Thyroid gland (tissue), 4 donors: ENCODE measurements at places on chromosomes 11 and 22. TPM values are rescaled to one million over a fixed set of nuclear protein-coding genes. Genes with fewer than 3 reads are reported as not detected.

DNA sequence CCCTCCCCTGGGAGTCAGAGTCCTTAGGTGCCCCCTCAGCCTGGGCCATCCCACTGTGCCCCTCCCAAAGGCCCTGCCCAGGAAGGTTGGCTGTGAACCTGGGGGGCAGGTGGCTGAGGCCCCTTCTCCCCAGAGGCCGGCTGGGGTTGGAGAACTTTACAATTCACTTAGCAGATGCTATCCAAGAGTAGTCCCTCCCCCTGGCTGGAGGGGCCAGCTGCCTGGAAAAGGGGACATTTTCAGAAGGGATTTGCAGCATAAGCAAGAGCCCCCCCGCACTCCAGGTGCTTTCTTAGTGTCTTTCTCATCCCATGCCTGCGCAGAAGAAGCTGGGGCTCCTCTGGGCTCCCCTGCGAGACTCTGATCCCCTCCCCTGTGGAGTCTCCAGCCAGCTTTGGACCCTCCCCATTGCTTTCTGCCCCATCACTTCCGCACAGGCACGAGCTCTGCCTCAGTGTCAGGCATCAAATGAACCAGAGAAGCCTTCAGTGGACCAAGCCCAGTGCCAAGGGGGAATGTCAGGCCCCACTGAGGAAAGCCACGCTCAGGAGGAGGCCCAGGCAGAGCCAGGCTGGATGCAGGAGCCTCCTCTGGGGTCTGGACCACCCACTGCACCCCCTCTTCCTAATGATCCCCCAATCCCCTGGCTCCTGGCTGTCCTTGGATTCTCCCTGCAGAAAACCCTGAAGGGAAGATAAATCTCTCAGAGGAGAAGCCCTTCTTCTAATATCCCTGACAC lies 3.7 kb downstream of the SSTR3 start:
- no peak overlapping the region for H3K4me3 ChIP-seq
- H3K27me3 ChIP-seq = no peaks in the 10 kb centered on the region
- H3K36me3 ChIP-seq = no peaks in the 10 kb centered on the region
- DNase-seq = no peak

Gene CYP2D6
- 0.73 TPM for total RNA-seq

DNA sequence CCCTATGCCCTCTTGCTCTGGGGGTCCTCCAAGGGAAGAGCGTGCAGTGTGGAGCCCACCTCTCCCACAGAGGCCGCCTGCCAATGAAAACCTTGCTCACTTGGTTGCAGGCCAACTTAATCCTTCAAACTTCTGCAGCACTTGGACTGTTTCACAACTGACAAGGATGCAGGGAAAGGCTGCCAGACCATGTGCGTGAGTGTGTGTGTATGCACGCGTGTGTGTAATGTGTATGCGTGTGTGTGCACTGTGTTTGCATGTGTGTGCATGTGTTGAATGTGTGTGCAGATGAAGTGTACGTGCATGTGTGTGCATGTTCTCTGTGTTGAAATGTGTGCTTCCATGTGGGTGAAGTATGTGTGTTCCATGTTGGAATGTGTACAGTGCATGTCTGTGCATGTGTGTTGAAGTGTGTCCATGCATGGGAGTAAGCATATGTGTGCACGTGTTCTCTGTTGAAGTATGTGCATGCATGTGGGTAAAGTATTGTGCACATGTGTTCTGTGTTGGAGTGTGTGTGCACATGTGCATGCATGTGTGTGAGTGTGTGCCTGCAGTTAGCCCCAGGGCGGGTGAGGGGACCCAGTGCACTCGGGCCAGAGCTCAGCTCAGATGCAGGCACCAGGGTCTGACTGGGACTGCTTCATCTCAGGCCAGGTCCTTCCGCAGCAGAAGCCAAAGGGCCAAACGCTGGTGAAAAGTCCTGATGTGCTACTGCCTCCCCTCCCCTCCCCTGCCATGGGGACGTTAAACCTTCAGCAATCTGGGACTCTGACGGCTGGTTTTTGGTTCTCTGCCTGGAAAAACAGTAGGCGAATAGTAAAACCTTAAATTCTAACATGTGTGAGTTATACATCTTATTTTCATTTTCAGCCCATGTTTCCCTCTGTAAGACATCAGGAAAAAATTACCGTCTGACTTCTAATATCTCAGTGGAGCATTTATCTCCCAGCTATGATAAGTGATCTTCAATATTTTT lies 72.0 kb downstream of the FLI1 start:
- no peaks in the 10 kb centered on the region for H3K27me3 ChIP-seq
- peaks cover 17% of the 10 kb centered on the region for H3K4me1 ChIP-seq
- no peak overlapping the region for H3K27ac ChIP-seq
- H3K4me3 ChIP-seq = no peak overlapping the region

- H3K4me3 ChIP-seq = no peak overlapping the region
- H3K36me3 ChIP-seq = no peaks in the 10 kb centered on the region
- DNase-seq = peak; percentile 90
- H3K4me1 ChIP-seq = peaks cover 17% of the 10 kb centered on the region
- H3K27ac ChIP-seq = peak overlapping the region; percentile 61
- no peaks in the 10 kb centered on the region for H3K27me3 ChIP-seq
These were observed 29.1 kb upstream of the TP53I11 start for GRCh38 chr11:44979543-44980399.

Gene ATP6V1E1
- 106 TPM for total RNA-seq

GRCh38 chr11:101931692-101932091 lies 15.4 kb upstream of the ANGPTL5 start:
- no peaks in the 10 kb centered on the region for H3K36me3 ChIP-seq
- no peak overlapping the region for H3K27ac ChIP-seq

DNA sequence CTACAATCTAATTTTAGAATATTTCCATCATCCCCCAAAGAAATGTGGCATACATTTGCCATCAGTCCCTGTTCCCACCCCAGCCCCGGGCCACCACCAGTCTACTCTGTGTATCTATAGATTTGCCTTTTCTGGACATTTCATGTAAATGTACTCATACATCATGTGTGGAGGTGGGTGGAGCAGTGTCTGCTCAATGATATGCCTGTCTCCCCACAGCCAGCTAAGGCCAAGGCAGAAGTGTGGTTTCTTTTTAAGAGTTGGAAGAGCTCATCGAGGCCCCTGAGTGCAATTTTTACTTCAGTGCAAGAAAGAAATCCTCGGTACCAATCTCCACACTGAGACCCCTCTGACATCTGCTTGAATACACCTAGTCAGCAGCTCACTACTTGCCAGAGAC lies 80.5 kb downstream of the TP53I11 start:
- H3K4me1 ChIP-seq = peaks cover 8% of the 10 kb centered on the region
- DNase-seq = no peak
- no peaks in the 10 kb centered on the region for H3K27me3 ChIP-seq
- no peaks in the 10 kb centered on the region for H3K36me3 ChIP-seq
